Left cardiac atrium (tissue), 4 donors: ENCODE measurements at places on chromosomes 16 and 17. TPM values are rescaled to one million over a fixed set of nuclear protein-coding genes. Genes with fewer than 3 reads are reported as not detected.

DNA sequence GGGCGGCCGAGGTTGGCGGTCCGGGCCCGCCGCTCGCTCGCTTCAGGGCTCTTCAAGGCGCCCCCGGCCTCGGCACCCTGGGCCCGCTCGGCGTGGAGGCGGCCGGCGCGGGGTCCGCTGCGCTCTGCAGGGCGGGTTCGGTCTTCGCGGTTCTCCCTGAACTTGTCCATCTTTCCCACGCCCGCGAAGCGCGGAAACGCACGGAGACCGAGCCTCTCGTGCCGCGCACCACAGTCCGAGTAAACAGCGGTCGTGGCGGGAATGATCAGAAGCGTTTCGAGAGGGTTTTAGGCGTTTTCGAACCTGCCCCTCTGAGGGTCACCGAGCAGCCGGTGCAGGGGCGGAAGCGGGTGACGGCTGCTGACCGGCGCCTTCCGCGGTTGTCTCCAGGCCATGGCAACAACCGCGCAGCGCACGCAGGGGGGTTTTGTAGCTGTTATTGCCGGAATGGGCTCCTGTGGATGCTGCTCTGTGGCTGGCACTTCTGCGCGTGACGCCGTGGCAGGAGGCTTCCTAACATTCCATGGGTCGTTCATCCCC, 414 bp downstream of the NARF start:
- peak; percentile 49 for DNase-seq

- DNase-seq: peak; percentile 89
Observed at GRCh38 chr17:80220054-80220735, at the start of the genes SGSH and SLC26A11. TSS of gene SGSH (minus strand) at chr17:80220333. CDS start at chr17:80220313, 20 bp downstream. TSS of gene SLC26A11 (plus strand) at chr17:80220427. CDS start at chr17:80221561, 1,134 bp downstream.

GRCh38 chr16:31407406-31407805, 14.3 kb downstream of the ITGAD start:
- no peak for DNase-seq

- DNase-seq: peak; percentile 53
Observed at GRCh38 chr16:89827383-89828198, 684 bp upstream of the SPIRE2 start.

GRCh38 chr16:23288209-23288608, 13.9 kb upstream of the SCNN1B start:
- no peak for DNase-seq

GRCh38 chr17:61260071-61260797, 139.4 kb upstream of the TBX2 start:
- DNase-seq: peak; percentile 24

GRCh38 chr17:79818026-79818758, 21.0 kb downstream of the CBX4 start:
- no peak for DNase-seq

DNA sequence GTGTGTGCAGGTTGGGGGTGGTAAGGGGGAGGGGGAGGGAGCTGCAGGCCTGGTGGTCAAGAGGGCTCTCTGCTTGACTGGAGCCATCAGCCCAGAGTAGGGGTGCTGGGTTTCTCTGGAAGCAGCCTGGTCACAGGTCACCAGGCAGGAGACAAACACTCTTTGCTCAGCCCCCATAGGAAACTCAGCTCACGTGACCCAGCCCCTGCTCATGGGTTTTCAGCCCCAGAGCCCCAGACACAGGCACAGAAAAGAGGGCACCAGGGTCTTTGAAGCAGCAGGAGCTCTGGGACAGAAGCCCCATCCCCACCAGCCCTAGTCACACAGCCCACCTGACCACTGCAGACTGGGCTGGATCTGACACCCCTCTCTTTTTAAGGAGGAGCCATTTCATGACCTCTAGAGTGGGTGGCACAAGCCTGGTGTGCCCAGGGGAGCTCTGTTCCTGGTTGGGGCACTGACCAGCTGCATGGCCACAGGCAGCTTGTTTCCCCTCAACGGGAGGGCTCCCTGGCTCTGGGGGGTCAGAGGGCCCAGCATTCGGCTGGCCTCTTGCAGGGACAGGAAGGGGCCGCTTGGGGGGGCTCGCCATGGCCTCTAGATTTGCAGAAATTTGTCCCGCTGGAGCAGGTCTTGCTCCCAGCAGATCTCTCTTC, 13.8 kb upstream of the CD79B start:
- DNase-seq: no peak

- no peak for DNase-seq
Observed at GRCh38 chr16:59988591-59988990, 1254.5 kb upstream of the GOT2 start.

DNA sequence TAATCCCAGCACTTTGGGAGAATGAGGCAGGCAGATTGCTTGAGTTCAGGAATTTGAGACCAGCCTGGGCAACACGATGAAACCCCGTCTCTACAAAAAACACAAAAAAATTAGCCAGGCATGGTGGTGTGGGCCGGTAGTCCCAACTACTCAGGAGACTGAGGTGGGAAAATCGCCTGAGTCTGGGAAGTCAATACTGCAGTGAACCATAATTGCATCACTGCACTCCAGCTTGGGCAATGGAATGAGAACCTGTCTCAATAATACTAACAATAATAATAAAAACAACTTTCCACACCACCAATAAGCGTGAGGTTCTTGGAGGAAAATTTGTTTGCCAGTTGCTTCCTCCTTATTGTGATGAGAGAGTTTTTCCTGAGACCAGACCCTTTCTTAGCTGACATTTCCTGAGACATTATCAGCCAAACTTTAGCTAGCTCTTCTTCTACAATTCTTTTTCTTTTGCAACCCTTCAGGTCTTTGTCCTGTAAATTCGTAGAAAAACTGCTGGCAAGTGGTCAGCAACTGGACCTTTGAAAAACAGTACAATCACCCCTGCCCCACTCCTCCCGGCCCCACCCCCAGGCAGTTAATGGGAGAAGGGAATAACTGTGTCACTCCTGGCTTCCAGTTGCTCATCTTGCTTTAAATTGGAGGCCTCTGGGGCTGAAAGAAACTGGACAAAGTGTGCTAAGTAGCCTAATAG, 3.5 kb upstream of the EZH1 start:
- DNase-seq: no peak

- peak; percentile 34 for DNase-seq
Observed at GRCh38 chr16:78796221-78796866, 696.9 kb downstream of the WWOX start.

- DNase-seq: no peak
Observed at GRCh38 chr16:67979955-67980678, at the start of gene DPEP3. TSS of gene DPEP3 (minus strand) at chr16:67980499. CDS start at chr16:67980380, 119 bp downstream.

DNA sequence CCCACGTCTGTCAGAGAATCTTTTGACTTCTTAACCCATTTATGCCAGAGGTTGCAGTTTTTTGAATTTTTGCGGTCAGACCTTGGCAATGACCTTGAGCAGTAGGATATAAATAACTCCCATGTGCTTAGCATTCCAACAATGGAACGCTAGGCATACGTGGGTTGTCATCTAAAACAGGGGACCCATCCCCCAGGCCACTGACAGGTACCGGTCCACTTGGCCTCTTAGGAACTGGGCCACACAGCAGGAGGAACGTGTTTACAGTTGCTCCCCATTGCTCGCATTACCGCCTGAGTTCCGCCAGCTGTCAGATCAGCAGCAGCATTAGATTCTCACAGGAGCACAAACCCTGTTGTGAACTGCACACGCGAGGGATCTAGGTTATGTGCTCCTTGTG, 76.8 kb upstream of the LGALS9 start:
- no peak for DNase-seq

DNA sequence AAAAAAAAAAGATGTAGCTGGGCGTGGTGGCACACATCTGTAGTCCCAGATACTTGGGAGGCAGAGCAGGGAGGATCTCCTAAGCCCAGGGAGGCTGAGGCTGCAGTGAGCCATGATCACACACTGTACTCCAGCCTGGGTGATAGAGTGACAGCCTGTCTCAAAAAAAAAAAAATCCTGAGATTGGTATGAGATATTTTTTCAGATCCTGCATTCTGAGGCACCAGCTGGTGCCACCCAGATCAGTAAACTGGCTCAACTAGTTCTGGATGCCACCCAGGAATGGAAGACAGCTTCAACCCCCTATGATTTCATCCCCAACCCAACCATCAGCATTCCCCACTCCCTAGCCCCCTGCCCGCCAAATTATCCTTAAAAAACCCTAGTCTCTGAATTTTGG, 7.1 kb upstream of the GJC1 start:
- DNase-seq: no peak

DNA sequence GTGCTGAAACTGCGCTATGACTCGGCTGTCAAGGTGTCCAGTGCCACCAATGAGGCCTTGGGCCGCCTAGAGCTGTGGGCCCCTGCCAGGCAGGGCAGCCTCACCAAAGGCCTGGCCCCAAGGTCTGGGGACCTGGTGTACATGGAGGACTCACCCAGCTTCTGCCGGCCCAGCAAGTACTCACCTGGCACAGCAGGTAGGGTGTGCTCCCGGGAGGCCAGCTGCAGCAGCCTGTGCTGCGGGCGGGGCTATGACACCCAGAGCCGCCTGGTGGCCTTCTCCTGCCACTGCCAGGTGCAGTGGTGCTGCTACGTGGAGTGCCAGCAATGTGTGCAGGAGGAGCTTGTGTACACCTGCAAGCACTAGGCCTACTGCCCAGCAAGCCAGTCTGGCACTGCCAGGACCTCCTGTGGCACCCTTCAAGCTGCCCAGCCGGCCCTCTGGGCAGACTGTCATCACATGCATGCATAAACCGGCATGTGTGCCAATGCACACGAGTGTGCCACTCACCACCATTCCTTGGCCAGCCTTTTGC, 25.0 kb downstream of the WNT9B start:
- DNase-seq: no peak

The TK2 gene
- total RNA-seq: 22.3 TPM

The PRKCB gene
- 4.7 TPM for total RNA-seq

The AIPL1 gene
- not detected for total RNA-seq

The KCNJ18 gene
- not detected for total RNA-seq

The CA4 gene
- total RNA-seq: 10.8 TPM
